Esophagus muscularis mucosa (tissue), 4 donors: ENCODE measurements at places on chromosomes 7 and 10. TPM values are rescaled to one million over a fixed set of nuclear protein-coding genes. Genes with fewer than 3 reads are reported as not detected.

HABP2 gene
- total RNA-seq = not detected

TMEM178B gene
- 0.42 TPM for total RNA-seq

ASZ1 gene
- total RNA-seq = not detected

ENTPD1 gene
- 32.4 TPM for total RNA-seq

BMS1 gene
- 14.6 TPM for total RNA-seq
